ENCODE measurements at places on chromosomes 6 and 20. TPM values are rescaled to one million over a fixed set of nuclear protein-coding genes. Genes with fewer than 3 reads are reported as not detected.

GRCh38 chr6:39865011-39865888 lies 69.0 kb downstream of the MOCS1 start:
- no peak for DNase-seq

- DNase-seq, result no peak
Measured at GRCh38 chr6:46338131-46338530, 153.1 kb downstream of the RCAN2 start.

Gene FUT9
- not detected for total RNA-seq

DNA sequence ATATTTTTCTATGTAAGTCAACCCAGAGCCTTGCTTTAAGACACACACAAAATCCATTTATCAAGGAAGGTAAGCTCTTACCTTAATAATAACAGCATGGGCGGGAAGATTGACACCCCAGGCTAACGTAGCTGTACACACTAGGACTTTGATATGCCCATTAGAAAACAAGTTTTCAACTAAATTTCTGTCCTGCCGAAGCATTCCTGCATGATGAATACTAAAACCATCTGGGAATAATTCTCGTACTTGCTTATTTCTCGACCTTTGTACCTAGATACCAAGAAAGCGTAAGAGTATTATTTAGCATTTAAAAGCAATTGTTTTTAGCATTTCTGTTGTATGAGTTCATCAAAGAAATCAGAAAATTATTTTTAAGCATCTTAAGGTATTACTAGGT lies 197.5 kb upstream of the SIM1 start:
- DNase-seq, result peak; percentile 6

Gene SCUBE3
- 10.3 TPM for total RNA-seq

Gene GATA5
- total RNA-seq, result 1.7 TPM

DNA sequence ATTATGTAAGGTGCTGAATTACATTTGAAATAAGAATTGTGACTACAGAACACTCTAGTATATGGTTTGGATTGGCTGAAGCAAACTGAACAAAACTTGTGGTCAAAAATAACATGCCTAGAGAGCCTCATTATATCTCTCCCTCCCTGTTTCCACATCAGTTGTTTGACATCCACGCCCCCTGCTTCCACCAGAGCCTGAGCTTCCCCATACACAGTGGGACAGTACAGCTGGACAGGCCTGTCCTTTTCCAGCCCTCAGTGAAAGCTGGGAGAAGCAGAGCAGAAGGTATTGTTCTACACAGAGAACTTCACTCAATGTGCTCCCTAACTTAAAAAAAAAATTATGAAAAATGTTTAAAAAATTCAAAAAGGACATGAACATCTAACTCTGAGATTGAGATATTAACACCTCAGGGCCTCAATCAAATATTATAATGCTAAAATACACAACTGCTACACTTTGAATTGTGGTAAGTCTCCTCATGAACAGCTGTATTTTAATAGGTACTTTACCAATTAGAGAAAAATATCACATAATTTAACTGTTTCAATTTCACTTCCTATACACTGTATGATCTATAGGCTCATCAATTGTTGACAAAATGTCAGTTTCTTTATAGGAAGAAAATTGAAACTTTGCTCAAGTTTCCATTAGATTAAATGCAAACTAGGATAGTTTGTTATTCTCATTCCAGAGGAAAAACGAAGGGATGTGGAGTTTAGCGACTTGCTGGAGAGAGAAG lies 44.9 kb upstream of the SCML4 start:
- DNase-seq, result no peak
